DMS 273 treated with DMSO at 0.1 percent for 48 hours (cell line): ENCODE measurements at places on chromosomes 1 and 21.

DNA sequence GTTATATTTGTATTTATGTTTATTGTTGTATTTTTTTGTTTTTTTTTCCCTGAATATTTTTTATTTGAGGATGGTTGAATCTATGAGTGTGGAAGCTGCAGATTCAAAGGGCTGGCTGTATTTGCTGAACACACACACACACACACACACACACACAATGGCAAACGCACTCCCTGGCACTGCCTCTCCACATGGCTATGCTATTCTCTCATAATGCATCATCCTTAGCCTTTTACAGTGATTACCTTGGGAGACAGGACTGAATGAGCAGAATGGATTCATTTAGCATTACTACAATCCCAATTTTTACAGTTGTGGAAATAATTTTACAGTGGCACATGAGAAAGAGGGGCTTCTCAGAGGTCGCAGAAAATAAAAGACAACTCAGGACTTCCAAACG lies 390.1 kb downstream of the PCP4 start:
- DNase-seq, result no peak

- no peak for DNase-seq
Measured at GRCh38 chr21:45943630-45944540, 37.7 kb upstream of the COL6A1 start.

DNA sequence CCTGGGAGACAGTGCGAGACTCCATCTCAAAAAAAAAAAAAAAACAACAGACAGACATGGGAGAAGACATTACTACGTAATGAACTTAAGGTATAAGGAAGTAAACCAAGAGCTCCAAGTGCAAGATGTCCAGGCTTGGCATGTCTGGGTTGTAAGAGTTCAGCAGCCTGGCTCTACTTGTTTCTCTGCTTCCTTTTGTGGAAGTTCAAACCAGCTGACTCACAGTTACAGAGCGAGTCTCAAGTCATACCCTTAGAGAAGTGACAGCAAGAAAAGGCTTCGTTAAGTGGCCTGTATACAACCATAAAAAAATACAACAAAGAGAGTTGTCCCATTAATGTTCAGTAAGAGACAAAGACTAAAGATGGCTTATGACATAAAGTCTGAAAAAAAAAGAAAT lies 1.3 kb downstream of the RIT1 start:
- no peak for DNase-seq

GRCh38 chr1:207747627-207748492 lies 4.0 kb upstream of the CD46 start:
- no peak for DNase-seq

- no peak for DNase-seq
Measured at GRCh38 chr1:36913484-36914060, 120.7 kb downstream of the GRIK3 start.

DNA sequence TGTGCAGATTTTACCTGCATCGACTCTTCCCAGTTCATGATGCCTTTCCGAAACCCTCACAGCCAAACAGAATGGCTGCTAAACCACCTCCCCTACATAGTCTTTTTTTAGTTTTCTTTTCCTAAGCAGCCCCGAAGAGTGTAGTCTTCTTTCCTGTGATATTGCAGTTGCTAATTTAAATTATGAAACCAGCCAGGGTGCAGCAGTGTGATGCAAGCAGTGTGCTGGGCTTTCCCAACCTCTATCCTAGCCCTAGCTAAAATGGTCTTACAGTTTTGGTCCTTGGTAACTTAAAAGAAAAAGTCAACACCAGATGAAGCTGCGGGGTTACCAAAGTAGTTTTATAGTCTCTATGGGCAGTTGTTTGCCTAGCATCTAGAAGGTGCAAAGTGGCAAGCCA lies 82.0 kb upstream of the GCLM start:
- no peak for DNase-seq

DNA sequence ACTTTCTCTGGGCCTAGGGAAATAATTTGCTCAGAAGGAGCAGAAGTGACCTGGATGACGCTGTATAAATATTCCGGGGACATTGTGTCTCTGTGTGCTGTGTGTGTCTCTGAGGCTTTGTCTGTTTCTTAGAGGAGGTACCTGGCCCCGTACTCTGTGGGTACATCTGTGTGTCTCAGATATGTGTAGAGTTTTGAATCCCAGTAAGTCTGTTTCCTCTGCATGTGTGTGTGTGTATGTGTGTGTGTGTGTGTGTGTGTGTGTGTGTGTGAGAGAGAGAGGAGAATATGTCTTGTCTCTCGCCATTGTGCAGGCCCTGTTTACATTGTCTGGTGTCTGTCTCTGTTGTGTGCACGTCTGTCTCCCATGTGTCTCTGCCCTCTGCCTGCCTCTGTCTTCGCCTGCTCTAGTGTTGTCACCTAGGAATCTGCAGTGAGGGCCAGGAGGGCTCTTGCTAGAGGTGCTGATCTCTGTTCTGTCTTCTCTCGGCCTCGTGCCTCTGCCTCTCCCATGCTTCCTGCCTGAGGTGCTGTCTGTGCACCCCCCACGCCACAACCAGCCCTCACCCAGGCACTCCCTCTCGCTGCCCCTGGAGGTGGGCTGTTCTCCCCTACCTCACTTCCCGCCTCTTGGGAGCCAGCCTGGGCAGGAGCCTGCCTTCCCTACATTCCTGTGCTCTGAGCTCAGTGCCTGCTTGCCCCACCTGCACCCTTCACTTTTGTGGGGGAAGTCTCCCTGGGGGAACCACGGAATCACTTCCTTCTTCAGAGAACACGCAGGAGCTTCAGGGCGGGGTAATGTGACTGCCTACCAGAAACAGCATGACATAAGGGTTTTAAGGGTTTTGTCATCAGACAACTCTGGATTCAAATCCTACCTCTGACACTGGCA lies 5.9 kb downstream of the MAP7D1 start:
- no peak for DNase-seq

DNA sequence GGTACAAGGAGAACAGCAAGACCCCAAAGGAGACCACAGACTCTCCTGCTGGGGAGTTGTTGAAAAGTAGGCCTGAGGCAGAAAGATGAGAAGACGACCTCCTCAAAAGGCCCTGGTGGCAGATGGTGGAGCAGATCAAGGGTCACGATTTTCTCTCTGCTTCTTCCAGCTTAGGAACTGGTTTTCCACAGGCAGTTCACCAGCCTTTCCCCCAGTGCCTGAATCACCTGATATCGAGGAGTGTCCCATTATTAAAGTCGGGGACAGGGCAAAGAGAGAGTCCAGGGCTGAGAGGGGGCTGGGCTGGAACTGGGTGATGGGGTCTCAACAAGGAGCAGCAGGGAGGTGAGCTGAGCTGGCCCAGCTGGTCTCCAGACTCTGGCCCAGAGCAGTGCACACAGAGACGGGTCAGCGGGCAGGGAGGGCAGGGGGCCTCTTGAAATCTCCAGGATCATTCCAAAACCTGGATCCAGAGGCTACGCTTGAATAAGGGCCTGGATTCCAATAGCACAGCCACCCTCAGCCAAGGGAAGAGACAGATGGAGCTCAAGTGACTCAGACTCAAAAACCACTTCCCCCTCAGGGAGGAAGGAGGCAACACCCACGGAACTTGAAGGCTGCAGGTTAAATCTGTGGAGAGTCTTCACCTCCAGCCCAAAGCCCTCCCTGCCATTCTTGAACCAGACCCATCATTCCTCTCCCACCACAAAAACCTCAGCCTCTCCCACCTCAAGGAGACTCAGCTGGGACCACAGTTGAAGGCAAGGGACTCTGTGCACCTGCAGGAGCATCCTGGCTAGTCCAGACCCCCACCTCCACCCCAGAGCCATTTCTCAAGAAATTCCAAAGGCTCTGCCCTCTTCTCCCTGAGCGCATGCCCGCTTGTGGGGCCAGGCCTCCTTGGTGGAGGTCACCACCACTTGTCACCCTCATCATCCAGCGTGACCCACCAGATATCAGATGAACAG lies at the start of gene S100A5:
Gene S100A5, minus strand, starts transcription at position 541 of the 968 bp plus-strand sequence. CDS start 743 bp downstream, outside the sequence.
- DNase-seq, result peak; percentile 63

DNA sequence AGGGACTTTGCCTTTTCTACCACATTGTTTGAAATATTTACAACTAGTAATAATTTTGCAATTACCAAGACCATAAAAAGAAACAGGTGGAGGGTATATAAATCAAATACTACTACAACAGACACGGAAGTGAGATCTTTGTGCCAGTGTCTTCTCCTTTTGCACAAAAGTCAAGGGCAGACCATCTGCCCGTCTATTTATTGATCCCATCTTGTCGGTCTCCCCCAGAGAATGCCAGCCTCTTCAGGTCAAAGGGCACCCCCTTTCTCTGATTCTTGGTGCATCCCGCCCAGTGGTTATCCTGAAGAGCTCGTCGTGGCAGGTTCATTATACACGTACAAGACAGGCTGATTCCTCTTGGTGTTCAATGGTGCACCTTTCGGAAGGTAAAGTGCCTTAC lies 4.8 kb upstream of the PDE9A start:
- no peak for DNase-seq

- no peak for DNase-seq
Measured at GRCh38 chr1:192786576-192786975, 22.3 kb upstream of the RGS2 start.

- no peak for DNase-seq
Measured at GRCh38 chr1:37040261-37040660, 5.9 kb upstream of the GRIK3 start.

DNA sequence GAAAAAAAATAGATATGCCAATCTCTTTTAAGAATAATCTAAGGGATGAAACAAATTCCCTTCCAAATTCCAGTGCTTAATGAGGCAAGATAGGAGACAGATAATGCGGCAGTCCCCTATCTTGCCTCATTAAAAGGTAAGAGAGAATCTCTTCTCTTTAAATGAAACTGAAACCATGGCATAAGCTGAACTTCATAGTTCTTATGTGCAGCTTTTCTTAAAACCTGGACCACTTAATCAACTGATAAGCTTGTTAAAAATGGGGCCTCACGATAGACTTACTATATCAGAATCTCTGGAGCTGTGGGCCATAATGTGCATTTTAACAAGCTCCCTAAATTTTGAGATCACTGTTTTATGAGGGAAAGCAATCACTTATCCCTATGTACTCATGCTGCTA lies 79.2 kb downstream of the NIBAN1 start:
- no peak for DNase-seq

DNA sequence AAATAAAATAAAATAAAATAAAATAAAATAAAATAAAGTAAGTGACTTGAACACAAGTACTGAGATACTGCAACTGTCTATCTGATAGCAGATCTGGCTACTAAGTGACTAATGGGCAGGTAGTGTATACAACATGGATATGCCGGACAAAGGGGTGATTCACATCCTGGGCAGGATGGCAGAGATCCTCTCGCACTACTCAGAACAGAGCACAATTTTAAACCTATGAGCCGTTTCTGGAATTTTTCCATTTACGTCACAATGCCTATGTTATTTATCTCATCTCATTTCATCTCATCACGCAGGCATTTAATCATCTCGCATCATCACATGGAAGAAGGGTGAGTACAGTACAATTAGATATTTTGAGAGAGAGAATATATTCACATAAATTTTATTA lies 233.3 kb upstream of the COA6 start:
- no peak for DNase-seq

GRCh38 chr1:172668097-172668496 lies 9.2 kb downstream of the FASLG start:
- DNase-seq, result no peak

DNA sequence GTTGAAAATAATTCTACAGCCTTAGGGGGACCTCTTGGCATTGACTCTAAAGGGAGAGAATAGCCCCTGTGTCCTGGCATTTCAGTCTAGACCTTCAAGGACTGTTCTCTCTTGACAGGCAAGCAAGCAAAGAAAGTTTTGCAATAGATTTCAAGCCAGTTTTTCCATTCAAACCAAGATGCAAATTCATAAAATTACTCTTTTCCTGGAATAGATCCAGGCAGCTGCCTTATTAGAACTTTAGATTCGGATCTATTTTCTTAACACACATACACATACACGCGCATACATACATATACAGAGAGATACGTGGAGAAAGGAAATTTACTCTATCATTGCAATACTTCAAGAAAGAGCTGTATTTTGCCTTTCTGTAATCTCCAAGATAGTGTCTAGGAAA lies 129.4 kb downstream of the EDEM3 start:
- DNase-seq, result no peak

DNA sequence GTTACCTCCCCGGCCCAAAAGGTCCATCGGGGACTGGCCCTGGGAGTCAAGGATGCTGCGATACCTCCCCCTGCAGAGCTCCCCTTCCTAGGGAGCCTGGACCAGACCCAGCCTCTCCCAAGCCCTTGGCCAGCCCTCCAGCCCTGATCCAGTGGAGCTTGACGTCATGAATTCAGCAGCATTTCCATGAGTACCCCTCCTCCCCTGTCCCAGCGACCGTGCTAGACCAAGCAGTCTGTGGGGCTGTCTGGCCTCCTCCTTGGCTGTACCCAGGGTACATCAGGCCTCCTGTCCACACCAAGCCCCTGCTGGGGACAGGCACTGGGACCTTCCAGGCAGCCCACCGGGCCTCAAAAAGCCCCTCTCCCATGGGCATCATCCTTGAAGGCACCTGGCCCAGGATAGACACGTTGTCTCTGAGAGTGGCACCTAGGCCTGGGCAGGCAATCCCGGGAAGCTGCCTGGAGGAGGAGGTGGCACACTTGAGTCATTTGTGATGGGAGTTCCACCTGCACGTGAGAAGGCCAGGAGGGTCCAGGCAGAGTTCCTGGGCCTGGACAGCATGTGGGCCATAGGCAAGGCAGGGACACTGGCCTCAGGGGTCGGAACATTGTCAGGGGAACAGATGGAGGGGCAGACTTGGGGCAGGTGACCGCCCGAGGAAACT lies 46.4 kb downstream of the WNT9A start:
- DNase-seq, result no peak

GRCh38 chr1:31839662-31840343 lies 24.0 kb upstream of the SPOCD1 start:
- DNase-seq, result no peak

DNA sequence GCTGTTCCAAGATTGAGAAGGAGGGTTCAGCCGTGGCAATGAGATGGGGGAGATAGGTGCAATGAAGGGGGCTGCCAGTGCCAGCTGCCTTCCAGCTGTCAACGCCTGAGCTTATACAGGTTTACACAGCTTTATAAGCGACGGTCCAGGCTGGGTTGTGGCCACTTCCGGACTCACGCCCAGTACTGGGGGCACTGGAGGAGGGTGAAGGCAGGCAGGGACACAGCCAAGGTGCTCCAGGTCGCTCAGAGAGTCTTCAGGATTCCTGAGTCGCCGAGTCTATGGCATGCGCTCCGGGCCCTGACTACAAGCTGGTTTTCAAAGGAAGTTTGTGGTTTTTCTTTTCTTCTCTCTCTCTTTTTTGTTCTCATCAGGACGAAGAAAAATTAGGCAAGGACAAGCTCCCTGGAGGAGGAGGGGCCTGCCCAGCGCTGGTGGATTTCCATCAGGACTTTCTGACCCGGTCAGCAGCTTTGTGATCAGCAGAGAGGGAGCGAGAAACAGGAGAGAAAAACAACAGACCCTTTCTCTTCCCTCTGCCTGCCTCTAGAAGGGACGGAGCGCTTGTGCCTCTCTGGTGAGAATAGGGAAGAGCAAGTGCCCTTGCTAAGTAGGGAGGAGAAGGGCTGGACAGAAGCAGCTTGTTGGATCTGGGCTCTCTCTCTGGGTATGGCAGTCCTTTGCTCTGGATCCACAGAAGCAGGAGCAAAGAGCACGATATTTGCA lies at the start of gene MINDY1:
Gene MINDY1, minus strand, starts transcription at position 576 of the 726 bp plus-strand sequence. CDS start 4,285 bp downstream, outside the sequence.
- DNase-seq, result peak; percentile 100

DNA sequence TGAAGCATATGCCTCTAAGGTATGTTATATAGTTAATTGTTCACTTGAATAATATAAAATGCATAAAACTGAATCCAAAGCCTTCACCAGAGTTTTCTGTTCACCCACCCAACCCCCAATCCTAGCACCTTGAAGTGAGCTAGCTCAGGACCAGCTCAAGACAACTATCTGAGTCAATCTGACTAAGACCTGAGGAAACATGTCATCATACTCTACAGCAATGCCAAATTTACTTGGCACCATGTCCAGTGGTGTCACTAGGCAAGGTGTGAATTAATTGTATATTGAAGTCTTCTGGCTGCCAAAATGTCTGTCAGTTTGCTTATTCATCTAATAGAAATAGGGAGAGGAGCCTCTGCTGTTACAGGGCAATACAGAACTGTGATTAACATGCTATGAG lies 3.8 kb downstream of the DNASE2B start:
- DNase-seq, result no peak
